ENCODE measurements at places on chromosomes 11 and 22.

DNA sequence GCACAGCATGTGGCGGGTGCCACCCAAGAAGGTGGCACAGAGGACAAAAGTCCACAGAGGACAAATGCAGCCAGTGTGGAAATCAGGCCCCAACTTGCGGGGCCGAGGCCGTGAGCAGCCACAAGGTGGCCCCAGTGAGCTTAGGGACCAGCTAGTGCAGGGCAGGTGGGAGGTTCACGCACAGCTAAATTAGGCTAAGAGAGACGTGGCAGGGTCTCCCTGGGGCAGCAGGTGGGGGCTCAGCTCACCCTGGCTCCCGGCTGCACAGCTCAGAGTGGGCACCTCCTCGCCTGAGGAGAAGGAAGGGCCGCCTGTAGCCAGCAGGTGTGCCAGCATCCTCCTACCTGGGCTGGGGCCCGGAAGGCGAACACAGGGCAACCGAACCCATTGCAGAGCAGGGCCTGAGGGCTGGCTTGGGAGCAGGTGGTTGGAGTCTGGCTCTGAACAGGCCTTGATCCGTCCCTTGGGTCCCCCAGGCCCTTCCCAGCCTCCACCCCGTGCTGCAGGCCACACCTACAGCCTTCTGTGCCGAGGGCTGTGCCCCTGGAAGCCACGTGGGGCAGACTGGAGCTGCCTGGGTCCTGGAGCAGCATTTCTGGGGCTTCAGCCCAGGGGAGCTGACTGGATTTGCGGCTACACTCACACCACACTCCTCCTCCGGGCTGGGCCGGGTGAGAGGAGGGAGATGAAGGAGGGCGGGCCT, 26.1 kb upstream of the CELSR1 start:
- DNase-seq: no peak

GRCh38 chr11:12693479-12694182, 19.4 kb downstream of the TEAD1 start:
- peak; percentile 93 for DNase-seq

GRCh38 chr11:133123796-133124195, 408.5 kb downstream of the OPCML start:
- DNase-seq: no peak

GRCh38 chr22:38350444-38351359, 33.5 kb upstream of the CSNK1E start:
- no peak for DNase-seq

- no peak for DNase-seq
Observed at GRCh38 chr22:29300807-29301601, 5.4 kb upstream of the GAS2L1 start.

DNA sequence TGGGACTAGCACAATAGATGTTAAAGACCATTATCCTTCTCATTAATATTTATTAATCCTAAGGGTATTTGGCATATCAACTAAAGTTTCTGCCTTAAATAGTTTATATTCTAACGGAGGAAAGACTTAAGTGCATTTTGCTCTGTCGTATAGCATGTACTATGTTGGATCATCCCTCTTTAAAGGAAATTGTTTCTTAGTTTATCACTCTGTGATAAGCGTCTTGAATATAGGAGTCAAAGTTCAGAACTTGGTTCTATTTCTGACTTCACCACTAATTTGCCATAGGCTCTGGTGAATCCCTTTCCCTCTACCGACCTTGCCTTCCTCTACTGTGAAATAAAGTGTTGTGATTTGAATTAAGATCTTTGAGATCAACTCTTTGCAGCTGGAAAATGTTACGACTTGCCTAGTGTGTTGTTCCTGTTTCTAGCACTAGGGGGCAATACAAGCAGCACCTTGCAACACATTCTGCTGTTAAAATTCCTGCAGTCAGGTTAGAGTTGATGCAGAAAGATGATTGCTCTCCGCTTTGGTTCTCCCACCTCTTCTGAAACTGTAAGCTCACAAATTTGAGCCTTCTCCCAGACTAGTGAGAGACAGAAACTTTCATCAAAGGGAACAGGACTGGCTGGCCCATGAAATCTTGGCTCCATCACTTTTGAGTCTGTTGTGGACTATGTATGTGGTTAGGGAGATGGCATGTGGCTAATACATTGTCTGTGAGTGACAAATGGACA, 27.8 kb upstream of the ZNRF3 start:
- DNase-seq: peak; percentile 22

DNA sequence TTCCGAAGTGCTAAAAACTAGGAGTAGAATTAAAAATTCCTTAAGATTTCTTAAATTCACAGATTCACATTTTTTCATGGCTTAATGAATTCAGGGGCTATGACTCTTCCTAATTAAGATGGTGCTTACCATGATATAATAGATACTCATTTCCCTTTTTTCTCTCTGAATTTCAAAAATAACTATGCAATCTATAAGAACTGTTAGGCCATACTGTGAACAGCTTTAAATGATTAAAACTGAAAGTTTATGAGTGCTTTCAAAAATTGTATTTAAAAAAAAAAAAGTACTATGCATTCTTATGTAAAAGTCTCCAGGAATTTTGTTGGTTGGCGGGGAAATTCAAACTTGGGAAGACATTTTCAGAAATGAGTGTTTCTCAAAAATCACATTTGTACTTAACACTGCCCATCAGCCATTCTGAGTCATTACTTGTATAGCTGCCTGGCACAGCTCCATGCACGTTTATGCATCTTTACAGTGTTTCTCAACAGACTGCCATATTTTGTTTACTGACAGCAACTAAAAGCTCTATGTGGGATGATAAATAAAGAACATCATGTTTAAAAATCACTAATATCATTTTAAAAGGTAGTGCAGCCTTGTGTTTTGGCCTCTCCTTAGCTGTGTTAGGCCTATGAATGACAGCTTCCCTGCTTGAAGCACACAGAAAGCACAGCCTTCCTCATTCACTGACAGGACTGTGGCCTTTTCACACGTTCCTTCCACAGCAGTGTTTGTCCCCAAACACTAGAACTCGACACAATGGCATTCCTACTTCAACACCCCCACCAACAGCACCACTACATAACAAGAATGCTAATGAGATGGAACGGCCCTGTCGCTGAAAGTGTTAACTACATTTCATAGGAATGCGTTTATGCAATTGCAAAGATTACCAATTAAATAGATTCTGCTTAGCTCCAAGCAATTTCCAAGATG, 131.4 kb downstream of the DCDC1 start:
- no peak for DNase-seq

Data from epithelial cell of proximal tubule (primary cell).